Left ventricle myocardium superior (tissue), 1 donor: ENCODE measurements at places on chromosomes 6 and 20. TPM values are rescaled to one million over a fixed set of nuclear protein-coding genes. Genes with fewer than 3 reads are reported as not detected.

The KCNK5 gene
- total RNA-seq, result 0.50 TPM

The C6orf58 gene
- not detected for total RNA-seq

GRCh38 chr6:53436526-53437303 lies 88.0 kb upstream of the ELOVL5 start:
- no peak for DNase-seq

GRCh38 chr6:167448378-167448777 lies 123.5 kb downstream of the TTLL2 start:
- DNase-seq, result no peak

GRCh38 chr6:44275271-44275748 lies 5.1 kb downstream of the TMEM151B start:
- DNase-seq, result no peak

- DNase-seq, result no peak
Observed at GRCh38 chr6:144155529-144155928, 5.2 kb downstream of the STX11 start.

GRCh38 chr6:139871165-139871710 lies 496.8 kb upstream of the CITED2 start:
- DNase-seq, result no peak
